ENCODE measurements at places on chromosomes 4 and X. TPM values are rescaled to one million over a fixed set of nuclear protein-coding genes. Genes with fewer than 3 reads are reported as not detected.

CYLC1 gene
- total RNA-seq = not detected

GRCh38 chr4:18803781-18804180 is 782.2 kb upstream of the LCORL start:
- no peak overlapping the region for H3K4me3 ChIP-seq
- no peaks in the 10 kb centered on the region for H3K27me3 ChIP-seq
- H3K27ac ChIP-seq = no peak overlapping the region

- H3K36me3 ChIP-seq = no peaks in the 10 kb centered on the region
- H3K4me3 ChIP-seq = no peak within 1 kb of the TSS
- DNase-seq = no peak
- H3K27ac ChIP-seq = no peak within 1 kb of the TSS
- H3K4me1 ChIP-seq = no peaks in the 10 kb centered on the region
Observed at GRCh38 chr4:69214716-69215115, at the start of gene UGT2B11. Gene UGT2B11, minus strand, starts transcription at chr4:69214748. Its CDS starts 26 bp downstream, at chr4:69214722.

DNA sequence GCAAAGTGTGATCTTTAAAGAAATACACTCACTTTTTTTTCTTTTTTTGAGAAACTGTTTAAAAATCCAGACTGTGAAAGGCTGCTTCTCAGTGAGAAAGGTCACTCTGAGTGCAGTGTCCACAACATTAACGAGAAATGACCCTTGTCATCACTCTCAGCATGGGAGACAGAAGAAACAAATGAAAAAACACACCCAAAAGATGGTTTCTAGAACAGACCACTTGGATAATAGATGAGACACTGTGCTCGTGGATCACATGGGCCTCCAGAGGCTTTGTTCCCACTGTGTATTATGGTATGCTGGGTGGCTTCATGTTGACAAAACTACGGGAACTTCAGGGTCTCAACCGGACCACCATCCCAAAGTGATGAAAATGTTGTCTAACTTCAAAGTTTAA is 64.9 kb downstream of the NEUROG2 start:
- peaks cover 8% of the 10 kb centered on the region for H3K36me3 ChIP-seq
- H3K4me1 ChIP-seq = no peaks in the 10 kb centered on the region
- H3K4me3 ChIP-seq = no peak overlapping the region
- H3K27me3 ChIP-seq = no peaks in the 10 kb centered on the region
- no peak for DNase-seq

DNA sequence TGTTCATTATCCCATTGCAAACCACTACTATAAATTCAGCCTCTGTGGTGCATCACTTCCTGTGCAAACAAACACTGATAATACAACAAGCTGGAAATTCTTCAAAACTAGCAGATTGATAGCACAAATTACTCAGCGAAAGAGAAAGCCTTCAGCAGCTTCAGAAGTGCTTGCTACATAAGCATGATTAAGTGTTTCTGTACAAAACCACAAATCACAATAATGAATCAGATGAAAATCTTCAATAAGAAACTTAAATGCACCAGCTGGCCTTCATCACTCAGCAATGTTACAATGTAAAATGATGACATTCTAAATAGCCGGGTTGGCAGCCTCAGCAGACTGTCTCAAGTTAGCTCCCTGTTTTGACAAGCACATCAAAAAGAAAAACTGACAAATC is 262.2 kb downstream of the SPOCK3 start:
- H3K27me3 ChIP-seq = no peaks in the 10 kb centered on the region
- H3K4me1 ChIP-seq = no peaks in the 10 kb centered on the region
- no peak for DNase-seq
- no peaks in the 10 kb centered on the region for H3K36me3 ChIP-seq
- no peak overlapping the region for H3K4me3 ChIP-seq

GRCh38 chrX:154828016-154828408 is 6.5 kb downstream of the SMIM9 start:
- H3K27ac ChIP-seq = no peak overlapping the region
- H3K36me3 ChIP-seq = no peaks in the 10 kb centered on the region
- no peaks in the 10 kb centered on the region for H3K27me3 ChIP-seq
- H3K4me1 ChIP-seq = no peaks in the 10 kb centered on the region

MAGEA11 gene
- total RNA-seq = not detected

- H3K4me1 ChIP-seq = peaks cover 97% of the 10 kb centered on the region
- no peak overlapping the region for H3K4me3 ChIP-seq
Observed at GRCh38 chr4:88616275-88617150, 24.2 kb downstream of the HERC3 start.

TRPC3 gene
- 0.25 TPM for total RNA-seq

MED14 gene
- 30.7 TPM for total RNA-seq

- no peak overlapping the region for H3K4me3 ChIP-seq
- H3K27me3 ChIP-seq = peaks cover 28% of the 10 kb centered on the region
- no peaks in the 10 kb centered on the region for H3K4me1 ChIP-seq
- H3K27ac ChIP-seq = no peak overlapping the region
Observed at GRCh38 chr4:40486534-40486933, 143.1 kb downstream of the RBM47 start.

MRFAP1L1 gene
- total RNA-seq = 41.5 TPM

- H3K36me3 ChIP-seq = no peaks in the 10 kb centered on the region
- DNase-seq = no peak
Observed at GRCh38 chrX:70988425-70988824, 57.5 kb upstream of the SLC7A3 start.

DNA sequence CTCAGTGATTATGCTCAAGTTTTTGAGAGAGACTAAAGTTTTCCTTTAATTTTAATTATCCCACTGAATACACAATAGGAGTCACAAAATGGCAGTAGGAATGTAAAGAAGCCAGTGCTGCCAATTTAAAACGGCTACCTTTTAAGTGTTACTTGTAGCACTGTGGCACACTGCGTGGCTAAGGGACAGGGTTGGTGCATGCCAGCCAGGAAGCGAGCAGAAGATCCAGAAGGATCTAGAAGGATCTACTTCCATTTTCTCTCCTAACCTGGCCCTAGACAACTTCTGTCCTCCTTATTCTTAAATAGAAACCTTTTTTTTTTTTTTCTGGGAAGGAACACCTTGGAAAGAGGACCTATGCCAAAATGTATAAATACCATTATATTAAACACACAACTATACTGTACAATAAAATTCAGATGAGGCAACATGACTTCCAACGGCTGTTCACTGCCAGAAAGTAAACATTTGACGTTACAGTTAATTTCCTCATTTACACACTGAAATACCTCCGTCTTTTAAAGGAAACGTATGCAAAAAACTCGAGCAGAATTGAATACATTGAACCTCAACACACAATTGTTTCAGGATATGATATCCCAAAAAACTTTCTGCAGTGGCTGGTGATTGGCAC is 2.7 kb downstream of the USP26 start:
- no peaks in the 10 kb centered on the region for H3K36me3 ChIP-seq
- H3K4me1 ChIP-seq = no peaks in the 10 kb centered on the region
- no peak overlapping the region for H3K4me3 ChIP-seq
- H3K27me3 ChIP-seq = no peaks in the 10 kb centered on the region

FHDC1 gene
- total RNA-seq = 0.38 TPM

DNA sequence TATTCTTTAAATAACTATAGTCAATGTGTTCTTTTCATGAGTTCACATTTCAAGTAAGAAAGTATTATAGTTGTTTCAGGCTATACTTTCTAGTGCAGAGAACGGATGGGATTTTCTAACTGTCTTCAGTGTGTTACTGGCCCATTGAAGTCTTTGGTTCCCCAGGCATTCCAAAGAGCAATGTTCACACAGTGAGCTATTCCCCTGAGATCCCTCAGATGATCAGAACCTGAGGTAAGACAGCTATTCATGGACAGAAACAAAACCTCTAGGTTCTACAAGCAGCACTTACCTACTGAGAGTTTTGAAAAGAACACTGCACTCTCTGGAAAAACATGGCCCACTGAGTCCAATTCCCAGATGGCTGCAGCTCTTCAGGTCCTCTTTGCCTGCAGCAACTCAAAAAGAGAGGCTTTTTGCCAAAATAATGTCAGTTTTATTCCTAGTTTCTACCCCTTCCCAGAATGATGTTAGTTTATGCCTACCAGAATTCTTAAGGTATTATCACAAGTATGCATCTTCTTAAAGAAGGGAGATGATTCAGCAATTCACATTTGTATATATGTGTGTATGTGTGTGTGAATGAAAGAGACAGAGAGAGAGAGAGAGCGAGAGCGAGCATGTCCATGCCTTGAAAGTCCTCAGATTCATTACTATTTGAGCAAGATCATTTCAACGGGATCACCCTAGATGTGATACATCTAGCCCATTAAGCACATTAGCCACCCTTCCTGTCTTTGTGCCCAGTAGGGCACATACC is 146.1 kb downstream of the PDHA2 start:
- DNase-seq = no peak
- H3K36me3 ChIP-seq = no peaks in the 10 kb centered on the region
- H3K27ac ChIP-seq = no peak overlapping the region
- H3K27me3 ChIP-seq = no peaks in the 10 kb centered on the region

GRCh38 chr4:22764183-22764582 is 71.4 kb downstream of the GBA3 start:
- no peak overlapping the region for H3K4me3 ChIP-seq
- H3K27ac ChIP-seq = no peak overlapping the region
- DNase-seq = no peak
- no peaks in the 10 kb centered on the region for H3K36me3 ChIP-seq

CLNK gene
- total RNA-seq = not detected

GRCh38 chrX:140389331-140389730 is 115.5 kb downstream of the SOX3 start:
- no peak overlapping the region for H3K4me3 ChIP-seq
- no peaks in the 10 kb centered on the region for H3K27me3 ChIP-seq
- H3K36me3 ChIP-seq = no peaks in the 10 kb centered on the region
- no peak for DNase-seq
- no peaks in the 10 kb centered on the region for H3K4me1 ChIP-seq

ZNF718 gene
- 5.9 TPM for total RNA-seq

USP17L24 gene
- not detected for total RNA-seq

ACOX3 gene
- 22.0 TPM for total RNA-seq

HSFX2 gene
- not detected for total RNA-seq

GRCh38 chr4:185054886-185055285 is 36.6 kb downstream of the HELT start:
- DNase-seq = no peak
- H3K27me3 ChIP-seq = no peaks in the 10 kb centered on the region
- no peak overlapping the region for H3K27ac ChIP-seq
- H3K4me1 ChIP-seq = no peaks in the 10 kb centered on the region

DNA sequence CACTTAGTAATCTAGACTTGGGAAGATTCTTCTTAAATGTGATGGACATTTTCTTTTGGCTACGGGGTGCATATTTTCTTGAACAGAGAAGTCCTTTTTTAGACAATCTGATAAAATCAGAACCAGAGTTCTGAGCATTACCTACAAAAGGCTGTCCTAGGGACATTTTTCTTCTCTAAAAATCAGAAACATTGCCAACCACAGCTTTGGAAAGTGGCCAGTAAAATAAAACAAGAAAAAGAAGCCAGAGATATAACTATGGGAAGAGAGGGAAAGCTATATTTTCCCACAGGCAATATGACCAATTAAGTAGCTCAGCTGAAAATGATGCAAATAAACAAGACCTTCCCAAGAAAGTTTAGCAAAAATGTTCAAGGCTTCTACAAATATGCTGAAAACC is 55.9 kb downstream of the MXRA5 start:
- no peaks in the 10 kb centered on the region for H3K27me3 ChIP-seq
- H3K36me3 ChIP-seq = no peaks in the 10 kb centered on the region
- no peaks in the 10 kb centered on the region for H3K4me1 ChIP-seq
- H3K27ac ChIP-seq = no peak overlapping the region
- no peak for DNase-seq
- no peak overlapping the region for H3K4me3 ChIP-seq

DNA sequence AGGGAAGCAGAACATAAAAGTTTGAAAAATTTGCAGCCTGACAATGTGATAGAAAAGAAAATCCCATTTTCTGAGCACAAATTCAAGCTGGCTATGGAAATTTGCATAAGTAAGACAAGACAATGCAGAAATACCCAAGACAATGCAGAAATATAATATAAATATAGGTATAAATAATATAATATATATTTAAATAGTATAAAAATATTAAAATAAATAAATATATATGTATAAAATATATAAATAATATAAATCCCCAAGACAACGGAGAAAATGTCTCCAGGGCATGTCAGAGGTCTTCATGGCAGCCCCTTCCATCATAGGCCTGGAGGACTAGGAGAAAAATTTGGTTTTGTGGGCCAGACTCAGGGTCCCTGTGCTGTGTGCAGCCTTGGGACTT is 125.0 kb upstream of the AADAT start:
- no peaks in the 10 kb centered on the region for H3K4me1 ChIP-seq

- no peak overlapping the region for H3K27ac ChIP-seq
- no peaks in the 10 kb centered on the region for H3K27me3 ChIP-seq
- no peaks in the 10 kb centered on the region for H3K36me3 ChIP-seq
- H3K4me3 ChIP-seq = no peak overlapping the region
- DNase-seq = no peak
Observed at GRCh38 chrX:46317163-46317562, 228.1 kb downstream of the ZNF674 start.

GRCh38 chr4:39548425-39549067 is 21.3 kb upstream of the UGDH start:
- peaks cover 26% of the 10 kb centered on the region for H3K36me3 ChIP-seq
- H3K4me3 ChIP-seq = no peak overlapping the region
- H3K4me1 ChIP-seq = no peaks in the 10 kb centered on the region
- no peaks in the 10 kb centered on the region for H3K27me3 ChIP-seq

PIR gene
- 13.0 TPM for total RNA-seq

GRCh38 chr4:7581477-7581876 is 146.7 kb upstream of the PSAPL1 start:
- no peaks in the 10 kb centered on the region for H3K36me3 ChIP-seq
- no peak overlapping the region for H3K4me3 ChIP-seq
- no peaks in the 10 kb centered on the region for H3K27me3 ChIP-seq
- no peak for DNase-seq
- H3K27ac ChIP-seq = no peak overlapping the region
- H3K4me1 ChIP-seq = no peaks in the 10 kb centered on the region

DNA sequence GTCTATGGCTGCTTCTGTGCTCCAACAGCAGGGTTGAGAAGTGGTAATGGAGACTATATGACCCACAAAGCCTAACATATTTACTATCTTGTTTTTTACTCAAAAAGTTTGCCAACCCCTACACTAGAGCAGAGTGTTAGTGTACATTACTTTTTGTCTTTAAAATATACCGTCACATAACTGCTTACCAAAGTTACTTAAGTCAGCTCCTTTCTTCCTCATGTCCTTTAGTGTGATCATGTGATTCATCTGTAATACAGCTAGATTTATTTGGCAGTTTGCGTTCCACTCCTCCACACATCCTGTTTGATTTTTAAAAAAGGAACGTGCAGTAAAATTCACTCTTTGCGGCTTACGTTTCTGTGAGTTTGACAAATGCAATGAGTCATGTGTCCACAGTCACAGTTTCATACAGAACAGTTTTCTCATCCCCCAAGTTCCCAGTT is 162.4 kb upstream of the GPRIN3 start:
- H3K27ac ChIP-seq = no peak overlapping the region
- H3K4me3 ChIP-seq = no peak overlapping the region
- DNase-seq = no peak
- H3K4me1 ChIP-seq = no peaks in the 10 kb centered on the region

DNA sequence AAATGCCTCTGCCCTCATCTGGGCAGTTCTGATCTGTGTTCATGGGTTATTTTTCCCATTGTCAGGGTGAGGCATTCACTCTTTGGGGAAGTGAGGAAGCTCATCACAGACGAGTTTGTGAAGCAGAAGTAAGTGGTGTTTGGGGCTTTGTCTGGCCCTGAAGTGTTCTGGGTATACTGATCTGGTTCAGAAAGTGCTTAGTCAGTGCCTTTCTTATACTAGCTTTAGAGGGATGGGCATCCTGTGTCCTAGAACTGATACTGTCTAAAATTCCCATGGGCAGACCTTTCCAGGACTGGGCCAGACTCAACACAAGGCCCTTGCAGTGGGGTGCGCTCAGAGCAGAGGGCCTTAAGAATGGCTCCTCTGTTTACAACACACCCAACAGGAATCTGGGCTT is 6.4 kb downstream of the TRO start:
- no peak overlapping the region for H3K27ac ChIP-seq
- H3K4me3 ChIP-seq = no peak overlapping the region
- DNase-seq = no peak
- no peaks in the 10 kb centered on the region for H3K27me3 ChIP-seq

GYPB gene
- not detected for total RNA-seq

ZAR1 gene
- total RNA-seq = not detected

Data from left ventricle myocardium inferior (tissue), 1 donor.